ENCODE measurements at places on chromosomes 1 and 21.

DNA sequence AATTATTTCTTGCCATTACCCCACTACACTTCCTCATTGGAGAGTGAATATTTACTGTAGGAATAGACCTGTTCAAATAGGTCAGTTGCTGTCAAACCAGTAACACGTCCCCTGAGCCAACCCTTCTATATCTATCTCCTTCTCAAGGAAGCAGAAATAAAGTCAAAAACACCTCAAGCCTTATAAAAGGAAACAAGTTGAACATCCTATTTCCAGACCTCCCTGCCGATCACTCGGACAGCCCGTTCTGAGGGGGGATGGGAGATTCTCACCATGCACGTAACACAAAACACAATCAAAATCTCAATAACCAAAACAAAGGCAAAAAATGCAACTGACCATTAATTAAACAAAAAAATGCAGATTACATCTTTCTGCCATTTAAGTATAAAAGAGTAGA lies 121.5 kb upstream of the KRTAP19-8 start:
- DNase-seq, result no peak

GRCh38 chr1:197838836-197839235 lies 63.6 kb upstream of the DENND1B start:
- DNase-seq, result no peak

GRCh38 chr1:175353066-175353465 lies 160.5 kb upstream of the KIAA0040 start:
- DNase-seq, result no peak

- no peak for DNase-seq
Measured at GRCh38 chr1:2582391-2582790, 4.2 kb upstream of the PRXL2B start.

GRCh38 chr1:19033926-19034680 lies 77.6 kb upstream of the IFFO2 start:
- DNase-seq, result no peak

GRCh38 chr1:111725192-111725591 lies 14.0 kb downstream of the INKA2 start:
- no peak for DNase-seq

GRCh38 chr1:42982641-42983040 lies 24.0 kb upstream of the SLC2A1 start:
- DNase-seq, result no peak

GRCh38 chr1:152410028-152410427 lies 4.0 kb downstream of the CRNN start:
- no peak for DNase-seq

DNA sequence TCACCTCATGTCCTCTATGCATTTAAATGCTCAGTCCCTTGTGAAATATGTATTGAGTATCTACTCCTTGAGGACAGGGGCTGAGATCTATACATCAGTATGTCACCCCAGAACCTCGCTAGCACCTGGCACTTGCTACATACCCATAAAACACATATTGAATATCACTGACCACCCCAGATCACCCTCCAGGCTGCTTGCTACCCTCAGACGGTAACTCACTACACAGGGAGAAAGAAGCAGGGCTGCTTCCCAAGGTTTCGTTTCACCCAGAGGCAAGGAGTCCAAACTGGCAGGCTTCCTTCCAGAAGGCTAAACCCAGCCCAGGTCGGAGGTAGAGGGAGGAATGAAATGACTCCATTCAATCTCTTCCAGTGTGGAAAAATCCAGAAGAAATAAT lies 8.5 kb downstream of the INKA2 start:
- DNase-seq, result no peak

GRCh38 chr21:35529171-35529863 lies 480.2 kb upstream of the RUNX1 start:
- DNase-seq, result no peak

GRCh38 chr1:221832151-221832550 lies 90.3 kb upstream of the DUSP10 start:
- DNase-seq, result no peak

DNA sequence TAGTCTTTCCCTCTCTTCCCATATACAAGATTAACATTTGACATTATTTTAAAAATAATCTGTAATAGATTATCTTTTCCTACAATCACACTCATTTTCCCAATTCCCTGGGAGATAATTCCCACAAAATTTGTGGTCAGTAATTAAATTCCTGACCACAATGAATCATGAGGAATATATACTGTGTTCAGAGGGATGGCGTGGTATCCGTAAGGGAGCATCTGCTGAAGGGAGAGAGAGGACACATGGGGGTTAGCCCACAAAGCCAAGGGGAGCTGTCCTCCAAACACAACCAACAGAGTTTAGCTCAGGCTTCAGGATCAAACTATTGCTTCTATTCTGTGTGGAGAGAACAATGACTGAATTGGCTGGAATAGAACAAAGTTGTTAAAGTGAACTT lies 57.1 kb upstream of the PPP2R5A start:
- DNase-seq, result no peak

DNA sequence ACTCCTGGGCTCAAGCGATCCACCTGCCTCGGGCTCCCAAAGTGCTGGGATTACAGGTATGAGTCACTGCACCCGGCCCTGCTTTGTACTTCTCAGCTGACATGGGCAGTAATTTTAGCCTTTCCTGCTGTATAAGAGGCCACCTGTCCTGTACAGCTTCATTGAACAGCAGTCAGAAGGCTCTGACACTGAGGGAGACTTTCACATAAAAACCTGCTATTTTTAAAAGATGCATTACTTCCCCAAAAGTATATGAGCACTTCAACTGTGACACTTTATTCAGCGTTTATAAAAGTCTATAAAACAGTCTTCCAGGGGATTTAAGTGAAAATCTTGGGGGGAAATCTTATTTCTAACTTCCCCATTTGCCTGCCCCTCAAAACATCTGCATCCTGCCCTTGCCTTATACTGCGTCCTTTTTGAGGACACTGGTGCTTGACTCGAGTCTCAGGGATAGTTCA lies 17.6 kb downstream of the RNU5D-1 start:
- no peak for DNase-seq

DNA sequence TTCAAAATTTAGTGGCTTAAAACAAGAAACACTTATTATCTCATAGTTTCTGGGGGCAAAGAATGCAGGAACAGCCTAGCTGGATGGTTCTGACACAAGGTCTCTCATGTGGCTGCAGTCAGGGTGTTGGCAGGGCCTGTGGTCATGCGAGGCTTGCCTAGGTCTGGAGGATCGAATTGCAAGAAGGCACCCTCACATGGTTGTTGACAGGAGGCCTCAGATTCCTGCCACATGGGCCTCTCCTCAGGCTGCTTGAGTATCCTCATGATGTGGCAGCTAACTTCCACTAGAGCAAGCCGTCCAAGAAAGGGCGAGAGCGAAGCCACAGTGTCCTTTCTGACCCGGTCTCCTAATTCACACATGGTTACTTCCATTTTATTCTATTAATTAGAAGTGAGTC lies 6.2 kb upstream of the NRIP1 start:
- DNase-seq, result no peak

DNA sequence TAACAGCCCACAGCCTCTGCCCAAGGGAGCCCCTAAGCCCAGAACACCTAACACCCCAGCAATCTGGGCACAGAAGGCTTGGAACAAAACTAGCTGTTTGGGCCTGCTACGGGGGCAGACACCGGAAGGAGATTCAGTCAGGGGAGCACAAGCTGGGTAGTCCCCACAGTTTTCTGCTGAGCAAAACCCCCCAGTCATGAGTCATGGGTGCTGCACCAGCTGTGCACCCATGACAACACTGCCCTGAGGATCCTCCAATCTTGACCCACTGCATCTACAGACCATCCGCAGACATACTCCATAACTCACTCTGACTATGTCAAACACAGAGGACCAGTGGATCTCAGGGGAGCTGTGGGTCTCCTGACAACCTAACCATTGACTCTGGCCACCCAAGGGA lies 105.1 kb downstream of the LRIG2 start:
- no peak for DNase-seq

DNA sequence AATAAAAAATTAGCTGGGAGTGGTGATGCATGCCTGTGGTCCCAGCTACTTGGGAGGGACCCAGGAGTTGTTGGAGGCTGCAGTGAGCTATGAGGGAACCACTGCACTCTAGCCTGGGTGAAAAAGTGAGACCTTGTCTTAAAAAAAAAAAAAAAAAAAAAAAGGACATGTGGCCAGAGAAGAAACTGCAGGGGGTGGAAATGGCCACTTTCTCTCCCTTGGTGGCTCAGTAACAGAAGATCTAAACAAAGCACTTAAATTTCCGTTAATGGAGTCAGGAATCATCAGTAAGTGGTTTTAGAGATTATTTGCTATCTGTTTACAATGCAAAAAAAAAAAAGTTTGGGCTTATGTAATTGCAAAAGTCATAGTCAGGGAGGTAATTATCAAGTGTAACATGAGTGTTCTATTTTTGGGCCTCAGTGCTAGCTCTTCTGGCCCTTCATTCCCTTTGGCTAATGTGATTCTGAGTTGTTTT lies 19.3 kb upstream of the OPRD1 start:
- DNase-seq, result no peak

- no peak for DNase-seq
Measured at GRCh38 chr1:155261493-155261851, 688 bp downstream of the SCAMP3 start.

Data from activated naive CD4-positive, alpha-beta T cell (primary cell).